Activated CD4-positive, CD25-positive, alpha-beta regulatory T cell (primary cell): ENCODE measurements at places on chromosomes 12 and 14.

DNA sequence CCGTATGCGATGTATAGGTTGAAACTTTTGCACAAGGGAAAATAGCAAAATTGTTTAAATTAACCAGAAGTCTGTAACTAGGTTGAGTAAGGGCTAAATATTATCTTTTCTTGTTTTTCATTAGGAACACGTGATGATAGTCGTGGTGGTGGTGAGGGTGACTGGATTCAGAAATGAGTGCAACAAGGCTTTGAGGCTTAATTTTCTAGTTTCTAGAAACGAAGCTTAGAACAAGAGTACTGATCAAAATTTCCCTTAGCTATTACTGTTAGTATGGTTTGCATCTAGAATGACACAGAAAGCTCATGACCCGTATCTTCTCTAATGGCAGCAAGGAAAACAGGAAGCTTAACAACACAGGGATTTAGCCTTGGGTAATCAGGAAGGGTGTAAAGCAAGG, 7.0 kb downstream of the SLIRP start:
- no peak for DNase-seq

DNA sequence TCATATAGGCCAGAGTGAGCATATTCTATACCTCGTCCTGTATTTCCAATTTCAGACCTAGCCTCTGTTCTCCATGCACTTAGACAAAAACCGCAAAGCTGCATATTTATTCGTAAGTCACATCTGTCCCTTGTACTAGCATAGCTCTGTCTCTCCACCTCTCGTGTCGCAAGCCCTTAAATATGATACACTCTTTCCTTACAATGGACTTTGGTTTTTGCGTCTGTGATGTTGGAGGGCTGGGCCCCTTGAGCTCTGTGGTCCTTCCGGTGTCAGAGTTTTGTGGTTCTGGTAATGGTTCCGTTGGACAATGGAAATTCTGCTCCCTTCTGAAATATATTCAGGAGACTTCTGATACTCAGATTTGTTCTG, 11.3 kb downstream of the PRKCH start:
- no peak for DNase-seq

- DNase-seq, result no peak
Measured at GRCh38 chr12:90028635-90029051, 320.0 kb upstream of the ATP2B1 start.

DNA sequence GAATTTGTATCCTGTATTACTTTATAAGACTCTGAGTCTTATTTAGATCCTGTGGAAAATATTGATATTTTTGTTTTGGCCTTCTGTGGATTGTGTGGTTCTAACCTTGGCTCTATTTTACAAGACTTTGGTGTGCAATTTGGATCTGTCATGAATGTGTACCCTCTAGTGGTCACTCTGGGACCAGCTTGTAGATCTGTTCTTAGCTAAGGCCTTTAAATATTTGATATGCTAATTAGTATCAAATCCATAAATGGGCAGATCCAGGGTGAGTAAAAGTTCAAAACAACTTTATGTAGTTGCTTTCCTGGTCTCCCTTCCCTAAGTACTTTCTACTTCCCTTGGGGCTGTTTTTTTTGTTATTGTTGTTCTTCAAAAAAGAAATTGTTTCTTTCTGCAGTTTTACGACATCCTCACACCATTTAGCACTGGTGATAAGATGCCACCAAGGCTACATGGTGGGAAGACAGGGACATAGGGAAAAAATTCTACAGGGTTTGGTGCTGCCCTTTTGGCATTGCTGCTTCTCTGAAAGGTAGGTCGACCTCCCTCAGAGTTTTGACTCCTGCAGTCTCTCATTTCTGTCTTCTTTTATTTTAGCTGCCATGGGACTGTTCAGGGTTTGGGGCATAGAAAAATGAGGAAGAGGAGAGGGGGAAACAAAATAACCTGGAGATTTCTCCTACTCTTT, 238.5 kb downstream of the GPHN start:
- no peak for DNase-seq

DNA sequence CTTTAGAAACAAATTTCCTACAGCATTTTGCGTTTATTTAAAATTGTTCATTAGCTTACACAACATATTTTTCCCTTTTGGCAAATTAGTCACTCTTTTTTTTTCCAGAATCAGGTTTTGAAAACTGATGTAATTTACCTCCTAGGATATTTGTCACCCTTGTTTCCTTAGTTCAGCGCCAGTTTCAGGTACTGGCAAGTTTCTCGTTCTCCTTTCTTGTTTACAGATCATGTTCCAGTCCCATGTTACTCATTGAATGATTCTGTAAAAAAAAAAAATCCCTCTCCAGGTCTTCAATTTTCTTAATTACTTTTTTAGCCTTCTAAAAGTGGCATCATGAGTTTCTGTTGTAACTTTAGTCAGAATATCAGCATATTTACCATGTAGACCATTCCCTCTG, 2.7 kb downstream of the PPP4R4 start:
- DNase-seq, result no peak

DNA sequence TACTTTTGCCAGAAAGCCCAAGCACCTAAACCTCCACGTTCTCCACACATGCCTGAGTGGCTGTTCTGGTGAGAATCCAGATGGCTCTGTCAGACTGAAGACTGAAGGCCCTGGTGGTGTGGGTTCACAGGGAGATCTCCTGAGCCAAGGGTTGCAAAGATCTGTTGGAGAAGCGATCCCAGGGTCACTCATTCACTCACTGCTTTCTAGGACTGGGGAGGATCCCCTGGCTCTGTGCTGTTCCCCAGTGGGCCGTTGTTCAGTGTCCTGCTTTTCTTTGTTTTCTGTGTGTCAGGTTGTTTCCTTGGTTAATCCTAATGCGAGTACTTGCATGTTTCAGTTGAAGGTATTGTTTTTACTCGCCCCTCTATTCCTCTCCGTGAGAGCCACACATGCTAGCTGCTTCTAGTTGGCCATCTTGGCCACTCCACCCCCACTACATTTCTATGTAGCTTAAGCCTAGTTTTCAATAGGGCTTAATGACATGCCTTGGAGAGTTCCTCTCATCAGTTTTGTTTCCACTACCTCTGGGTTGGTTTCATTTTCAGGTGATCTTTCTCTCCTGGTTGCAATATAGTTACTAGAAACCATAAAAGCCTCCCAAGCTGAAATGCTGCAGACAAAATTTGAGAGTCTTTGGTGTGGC, 144.5 kb upstream of the SLC38A2 start:
- no peak for DNase-seq

DNA sequence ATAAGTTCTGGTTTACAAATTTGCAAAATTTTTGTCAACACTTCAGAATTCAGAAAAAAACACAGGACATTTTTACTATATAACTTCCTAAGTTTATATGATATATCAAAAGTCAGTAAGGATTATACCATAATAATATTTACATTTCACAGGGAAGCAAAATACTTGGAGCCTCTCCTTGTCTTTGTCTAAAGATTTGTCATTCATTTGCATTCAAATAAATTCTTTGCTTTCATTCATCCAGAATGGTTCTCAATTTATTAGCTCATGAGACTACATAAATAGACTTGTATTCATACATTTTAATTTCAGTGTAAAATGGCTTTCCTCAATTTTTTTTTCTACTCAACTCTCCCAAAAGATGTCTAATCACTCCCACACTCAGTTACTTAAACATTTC, 96.4 kb downstream of the SLC38A6 start:
- DNase-seq, result no peak

DNA sequence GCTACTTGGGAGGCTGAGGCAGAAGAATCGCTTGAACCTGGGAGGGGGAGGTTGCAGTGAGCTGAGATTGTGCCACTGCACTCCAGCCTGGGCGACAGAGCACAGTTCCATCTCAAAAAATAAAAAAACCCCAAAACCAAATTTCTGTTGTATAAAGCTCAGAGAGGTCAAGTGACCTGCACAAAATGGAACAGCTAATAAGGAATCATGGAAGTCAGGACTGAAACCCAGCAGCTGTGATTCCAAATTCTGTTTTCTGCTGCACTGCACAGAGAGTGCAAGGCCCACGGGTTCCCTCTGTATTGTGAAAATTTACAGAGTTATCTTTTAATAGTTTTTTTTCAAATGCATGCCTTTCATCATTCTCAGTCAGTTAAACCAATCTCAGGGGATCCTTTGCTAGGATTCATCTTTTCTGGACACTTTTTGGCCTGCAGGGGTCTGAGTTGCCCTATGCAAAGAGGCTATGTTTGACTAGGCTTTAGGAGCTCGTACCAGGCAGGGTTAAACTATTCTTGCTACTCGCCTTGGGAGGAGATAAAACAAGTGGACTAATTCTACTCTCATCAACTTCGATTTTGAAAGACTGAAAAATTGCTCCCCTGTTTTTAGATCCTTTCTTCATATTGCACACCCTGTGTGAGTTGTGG, 26.1 kb upstream of the AACS start:
- no peak for DNase-seq

- DNase-seq, result no peak
Measured at GRCh38 chr14:90698379-90698869, 117.8 kb downstream of the TTC7B start.

- no peak for DNase-seq
Measured at GRCh38 chr14:52299692-52300278, 14.3 kb upstream of the PTGER2 start.

GRCh38 chr12:117090816-117091711, 8.2 kb downstream of the TESC start:
- no peak for DNase-seq

DNA sequence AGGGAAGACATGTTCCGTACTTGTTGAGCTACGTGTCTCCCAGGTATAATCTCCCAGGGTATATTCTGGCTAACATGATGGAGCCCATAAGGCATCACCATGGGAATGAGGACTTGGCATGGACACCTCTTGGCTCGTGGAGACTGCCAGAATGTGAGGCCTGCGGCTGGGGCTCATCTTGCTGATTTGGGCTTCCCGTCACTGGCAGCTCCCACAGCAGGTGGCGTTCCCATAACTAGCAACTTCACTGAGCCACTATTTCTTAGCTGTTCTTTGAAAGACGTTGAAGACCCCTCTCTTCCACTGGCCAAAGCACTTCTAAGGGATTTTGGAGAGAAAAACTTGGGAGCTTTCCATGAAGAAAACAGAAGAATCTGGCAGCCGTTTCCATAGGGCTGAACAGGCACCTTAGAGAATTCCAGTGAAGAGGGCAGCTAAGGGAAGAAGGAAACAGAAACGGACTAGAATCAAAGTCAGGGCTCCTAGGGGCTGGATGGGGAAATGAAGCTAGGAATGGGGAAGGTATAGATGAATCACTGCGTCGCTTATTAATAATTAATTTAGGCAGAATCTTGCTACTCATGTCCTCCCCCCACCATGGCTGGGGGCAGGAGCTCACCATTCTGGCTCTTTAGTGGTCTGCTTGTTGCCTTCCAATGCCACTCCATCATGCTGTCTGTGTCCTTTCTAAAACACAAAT, 39.7 kb upstream of the FOS start:
- no peak for DNase-seq

- DNase-seq, result no peak
Measured at GRCh38 chr14:35808076-35808637, 938 bp downstream of the RALGAPA1 start.

DNA sequence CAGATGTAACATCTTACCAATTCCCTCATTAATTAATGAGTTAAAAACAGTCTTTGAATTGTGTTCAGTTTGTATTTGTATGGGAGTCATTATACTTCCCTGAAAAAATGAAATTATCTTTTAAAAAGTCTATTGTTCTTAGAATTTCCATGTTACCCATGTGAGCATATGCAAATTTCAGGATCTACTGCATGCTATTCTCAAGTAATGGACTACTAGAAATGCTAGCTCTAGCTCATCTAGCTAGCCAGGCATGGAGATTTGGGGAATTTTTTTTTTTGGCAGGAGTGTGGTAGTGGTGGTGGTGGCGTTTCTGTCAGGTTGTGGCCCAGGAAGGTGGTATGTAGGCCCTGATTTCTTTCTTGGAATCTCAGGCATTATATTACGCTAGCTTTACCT, 218.4 kb downstream of the AEBP2 start:
- DNase-seq, result no peak

DNA sequence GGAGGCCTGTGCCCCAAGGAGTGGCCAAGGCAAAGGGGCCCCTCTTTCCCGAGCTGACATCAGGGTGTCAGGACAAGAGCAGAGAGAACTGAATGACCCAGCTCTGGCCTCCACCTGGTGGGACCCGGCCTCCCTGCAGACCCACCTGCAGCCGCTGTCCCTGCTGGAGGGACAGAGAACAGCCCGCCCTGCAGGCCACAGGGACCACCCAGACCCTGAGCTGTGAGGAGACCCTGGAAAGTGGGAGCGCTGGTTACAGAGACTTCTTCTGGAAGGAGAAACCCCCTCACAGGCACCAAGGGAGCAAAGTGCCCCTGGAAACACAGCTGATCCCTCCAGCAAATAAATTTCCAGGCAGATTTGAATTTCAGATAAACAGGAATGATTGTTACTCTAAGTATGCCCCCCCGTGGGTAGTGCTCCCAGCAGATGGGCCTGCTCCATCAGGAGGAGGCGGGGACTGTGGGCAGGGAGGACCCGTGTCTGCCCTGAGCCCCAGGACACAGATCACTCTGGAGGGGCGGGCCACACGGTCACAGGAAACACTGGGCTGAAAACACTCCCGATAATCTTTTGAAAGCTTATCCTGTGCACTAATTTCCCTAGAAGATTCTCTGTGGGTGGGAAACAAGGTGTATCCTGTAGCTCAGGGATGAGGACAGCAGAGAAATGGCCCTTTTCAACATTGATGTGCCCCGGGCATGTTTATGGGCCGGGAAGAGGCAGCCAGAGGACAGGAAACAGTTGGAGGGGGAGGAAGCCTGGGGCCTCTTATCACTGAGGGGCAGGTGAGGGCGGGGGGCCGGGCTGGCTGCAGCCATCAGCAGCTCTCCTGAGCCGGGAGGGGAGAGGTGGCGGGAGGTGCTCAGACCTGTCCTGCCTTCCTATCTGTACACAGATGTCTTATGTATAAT, 276.0 kb downstream of the ADGRD1 start:
- DNase-seq, result no peak

GRCh38 chr12:63919756-63920155, 75.3 kb downstream of the SRGAP1 start:
- no peak for DNase-seq

DNA sequence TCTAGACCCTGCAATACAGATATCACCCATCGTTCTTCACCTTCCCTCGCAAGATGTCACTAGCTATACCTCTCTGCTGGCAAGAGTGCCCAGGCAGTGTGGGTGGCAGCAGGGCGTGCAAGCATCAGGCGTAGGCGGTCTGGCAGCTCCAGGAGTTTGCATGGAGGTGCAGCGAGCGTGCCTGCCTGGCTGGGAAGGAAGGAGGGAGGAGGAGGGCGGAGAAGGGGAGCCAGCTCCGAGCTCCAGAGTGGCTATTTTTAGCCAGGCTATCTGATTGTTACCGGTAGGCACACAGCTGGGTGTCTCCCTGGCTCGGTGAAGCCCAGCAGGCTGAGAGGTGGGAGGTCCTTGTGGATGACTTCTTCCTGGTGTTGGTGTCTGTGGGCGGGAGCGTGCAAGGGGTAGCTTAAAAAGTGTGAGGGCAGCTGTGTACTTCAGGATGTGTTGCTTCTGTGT, 6.2 kb downstream of the FOXJ2 start:
- DNase-seq, result no peak
